CD4-positive, alpha-beta T cell treated with Interleukin-6 for 4 hours (primary cell): ENCODE measurements at places on chromosomes 7 and 10.

DNA sequence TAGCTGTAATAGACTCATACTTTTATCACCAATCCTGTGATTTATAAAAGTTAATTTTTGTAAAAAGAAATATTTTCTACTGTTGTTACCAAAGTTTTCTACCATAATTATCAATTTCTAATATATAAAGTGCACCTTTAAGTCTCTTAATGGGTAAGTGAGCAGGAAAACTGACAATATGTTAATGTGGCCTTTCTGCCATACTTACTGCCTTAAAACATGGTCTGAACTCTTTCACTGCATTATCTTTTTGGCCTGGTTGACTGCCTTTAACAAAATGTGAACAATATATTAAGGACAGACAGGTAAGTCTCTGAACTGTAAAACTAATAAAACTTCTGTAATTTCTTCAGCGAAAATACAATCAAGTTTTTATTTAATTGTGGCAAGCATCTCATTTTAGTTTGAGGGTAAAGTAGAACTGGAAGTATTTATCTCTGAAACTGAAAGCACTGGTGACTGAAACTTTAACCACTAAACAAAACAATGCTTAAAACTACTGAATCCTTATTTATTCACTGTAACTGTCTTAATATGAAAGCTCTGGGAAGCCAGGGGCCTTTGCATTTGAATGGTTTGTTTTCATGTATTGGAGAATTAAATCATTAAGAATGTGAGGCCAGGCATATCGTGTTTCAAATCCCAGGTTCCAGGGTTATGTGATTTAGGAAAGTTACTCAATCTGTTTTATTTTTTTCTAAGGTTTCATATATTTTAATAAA lies 948.8 kb upstream of the POT1 start:
- no peak for DNase-seq

GRCh38 chr7:111103678-111104274 lies 12.8 kb downstream of the LRRN3 start:
- DNase-seq: no peak

DNA sequence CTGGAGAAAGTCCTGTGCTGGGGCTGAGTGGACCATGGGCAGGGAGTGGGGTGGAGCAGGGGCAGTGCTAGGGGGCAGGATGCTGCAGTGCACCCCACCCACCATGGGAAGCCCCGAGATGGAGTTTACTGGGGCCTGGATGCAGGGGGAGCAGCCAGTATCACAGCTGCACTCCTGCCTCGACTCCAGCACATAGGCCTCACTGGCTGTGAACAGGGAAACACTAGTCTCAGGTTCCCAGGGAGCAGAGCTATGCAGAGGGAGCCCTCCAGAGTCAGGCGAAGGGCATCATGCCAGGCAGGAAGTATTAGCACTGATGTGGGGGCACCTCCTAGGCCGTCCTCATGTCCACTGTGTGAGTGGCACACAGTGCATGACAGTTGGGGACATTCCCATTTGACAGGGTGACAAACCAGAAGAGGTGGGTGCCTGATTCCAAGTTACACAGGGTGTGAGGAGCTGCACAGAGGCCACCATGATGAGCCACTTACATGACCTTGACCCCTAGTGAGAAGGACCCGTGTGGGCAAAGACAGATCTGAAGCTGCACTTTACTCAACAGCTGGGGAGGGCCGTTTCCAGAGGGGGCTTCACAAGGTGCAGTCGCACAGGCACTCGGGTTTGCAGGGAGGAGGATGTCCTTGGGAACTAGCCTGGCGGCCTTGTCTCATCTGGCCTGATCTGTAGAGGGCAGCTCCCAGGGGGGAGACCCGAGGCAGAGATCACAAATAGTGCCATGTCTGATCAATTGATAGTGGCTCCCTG lies 69.9 kb upstream of the LRRC4 start:
- DNase-seq: no peak

GRCh38 chr7:33276325-33276724 lies 147.0 kb downstream of the BBS9 start:
- DNase-seq: no peak

DNA sequence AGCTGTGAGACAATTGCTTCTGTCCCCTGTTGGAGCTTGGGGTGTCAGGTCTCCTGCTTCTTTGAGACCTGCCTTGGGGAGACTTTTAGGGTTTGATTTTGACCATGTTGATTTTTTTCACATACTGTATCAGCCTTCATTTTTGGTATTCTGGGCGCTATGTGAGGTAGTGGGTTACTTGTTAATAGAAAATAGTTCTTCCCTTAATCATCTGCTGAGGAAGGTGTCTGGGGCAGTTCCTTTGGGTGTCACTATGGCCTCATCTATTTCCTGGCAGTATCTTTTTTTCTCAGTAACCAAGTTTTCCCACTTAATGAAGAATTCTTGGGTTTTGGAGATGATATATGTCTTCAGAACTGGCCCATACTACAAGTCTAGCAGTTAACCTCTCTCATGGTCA lies 4.6 kb upstream of the NOLC1 start:
- no peak for DNase-seq

DNA sequence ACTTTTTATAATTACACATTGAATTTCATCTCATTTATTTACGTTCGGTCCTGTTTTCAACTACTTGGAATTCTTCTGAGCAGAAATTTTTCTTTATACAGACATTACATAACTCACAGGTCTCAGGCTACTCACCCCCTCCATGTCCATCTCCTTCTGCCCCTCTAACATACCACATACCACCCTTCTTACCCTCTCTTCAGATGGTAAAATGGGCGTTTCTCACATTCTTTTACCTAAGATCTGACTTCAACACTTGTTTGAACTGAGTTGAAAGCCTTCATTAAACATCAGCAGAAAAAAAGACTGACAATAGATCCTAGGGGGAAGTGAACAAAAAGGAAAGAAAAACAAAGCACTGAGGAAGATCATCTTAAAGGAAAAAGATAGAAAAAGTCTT lies 309.7 kb downstream of the CTNNA3 start:
- DNase-seq: no peak

DNA sequence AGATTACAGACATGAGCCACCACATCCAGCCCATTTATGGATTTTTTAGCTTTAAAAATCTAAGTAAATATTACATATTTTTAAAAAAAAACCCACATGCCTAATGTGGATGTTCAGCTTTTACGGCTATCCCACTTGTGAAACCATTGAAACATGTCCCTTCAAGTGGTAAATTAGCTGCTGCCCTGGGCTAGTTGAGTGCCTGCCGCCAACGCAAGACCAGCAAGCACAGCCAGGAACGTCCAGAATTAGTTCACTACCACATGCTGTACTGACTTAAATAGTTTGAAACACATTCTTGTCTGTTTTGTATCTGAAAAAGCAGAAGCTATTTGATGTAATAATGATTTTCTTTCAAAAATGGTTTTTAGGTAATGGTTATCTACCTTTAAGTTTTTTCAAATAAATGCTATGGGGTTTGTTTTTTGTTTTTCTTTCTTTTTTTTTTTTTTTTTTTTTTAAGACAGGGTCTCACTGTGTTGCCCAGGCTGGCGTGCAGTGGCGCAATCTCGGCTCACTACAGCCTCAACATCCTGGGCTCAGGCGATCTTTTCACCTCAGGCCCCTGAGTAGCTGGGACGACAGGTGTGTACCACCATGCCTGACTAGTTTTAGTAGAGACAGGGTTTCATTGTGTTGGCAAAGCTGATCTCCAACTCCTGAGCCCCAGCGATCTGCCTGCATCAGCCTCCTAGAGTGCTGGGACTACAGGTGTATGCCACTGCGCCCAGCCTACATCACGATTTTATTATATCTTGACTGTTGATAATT lies 57.0 kb downstream of the KLRG2 start:
- DNase-seq: no peak

GRCh38 chr7:130553398-130554029 lies 61.6 kb downstream of the MEST start:
- no peak for DNase-seq
